ENCODE measurements at places on chromosomes 16 and 17. TPM values are rescaled to one million over a fixed set of nuclear protein-coding genes. Genes with fewer than 3 reads are reported as not detected.

GRCh38 chr16:81607805-81608522 is 163.4 kb downstream of the CMIP start:
- DNase-seq, result no peak

DNA sequence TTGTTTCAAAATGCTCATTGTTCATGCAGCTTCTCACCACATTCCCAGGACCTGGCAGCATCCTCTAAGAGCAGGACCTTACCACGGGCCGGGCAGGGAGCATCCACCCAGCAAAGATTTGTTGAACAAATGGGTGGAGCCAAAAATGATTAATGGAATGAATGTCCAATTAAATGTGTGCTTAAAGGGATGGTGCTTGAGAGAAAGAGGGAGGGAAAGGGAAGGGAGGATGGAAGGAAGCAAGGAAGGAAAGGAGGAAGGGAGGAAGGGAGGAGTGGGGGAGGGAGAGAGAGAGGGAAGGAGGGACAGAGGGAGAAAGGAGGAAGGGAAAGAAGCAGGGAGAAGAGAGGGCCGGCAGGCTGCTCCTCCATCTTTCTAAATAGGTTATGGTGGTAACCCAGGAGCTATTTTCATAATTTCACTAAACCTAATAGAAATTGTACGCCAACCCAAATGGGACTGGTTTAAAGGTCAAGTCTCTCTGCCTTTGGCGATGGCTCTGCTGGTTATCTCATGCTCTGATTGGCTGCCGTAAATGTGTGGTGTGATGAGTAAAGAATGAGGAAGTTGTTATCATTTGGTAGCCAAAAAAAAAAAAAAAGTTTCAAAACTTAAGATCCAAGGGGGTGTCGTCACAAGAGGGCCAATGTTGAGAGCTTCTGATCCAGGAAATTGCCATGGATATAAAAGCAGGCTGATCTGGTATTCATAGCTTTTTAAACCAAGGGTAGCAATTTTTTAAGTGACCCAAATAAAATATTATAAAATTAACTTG is 126.7 kb upstream of the FOXF1 start:
- DNase-seq, result no peak

DNA sequence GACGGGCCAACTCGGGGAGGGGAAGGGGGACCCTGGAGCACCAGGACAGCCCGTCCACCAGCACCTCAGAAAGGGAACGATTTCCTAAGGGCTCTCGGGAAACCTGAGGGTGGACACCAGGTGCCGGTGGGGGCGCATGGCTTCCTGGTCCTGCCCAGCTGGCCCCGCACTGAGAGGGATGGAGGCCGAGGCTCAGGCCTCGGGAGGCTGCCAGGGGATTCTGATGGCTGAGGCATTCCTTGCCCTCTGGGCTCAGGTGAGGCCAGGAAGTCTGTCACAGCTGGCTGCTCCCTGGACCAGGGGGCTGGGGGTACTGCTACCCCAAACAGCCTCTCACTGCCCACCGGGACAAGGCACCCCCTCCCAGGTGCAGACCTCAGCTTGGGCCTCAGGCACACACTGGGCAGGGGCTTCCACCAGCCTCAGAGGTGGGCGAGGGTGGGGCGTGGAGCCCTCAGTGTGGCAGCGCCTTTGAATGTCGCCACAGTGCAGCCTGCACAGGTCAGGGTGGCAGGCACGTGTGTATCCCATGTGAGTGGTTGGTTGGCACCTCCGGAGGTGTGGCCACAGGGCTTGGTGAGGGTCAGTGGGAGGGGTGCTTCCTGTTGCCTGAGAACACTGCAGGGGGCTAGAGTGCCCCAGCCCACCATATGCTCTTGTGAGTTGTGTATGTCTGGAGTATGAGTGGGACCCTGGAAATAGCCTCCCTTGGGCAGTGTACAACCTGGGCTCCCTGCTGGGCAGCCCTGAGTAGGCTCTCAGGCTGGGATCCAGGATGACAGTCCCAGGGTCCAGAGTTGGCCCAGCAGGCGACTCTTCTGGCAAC is 3.9 kb upstream of the FSCN2 start:
- no peak for DNase-seq

GRCh38 chr16:50445621-50446555 is 77.1 kb upstream of the BRD7 start:
- DNase-seq, result no peak

GRCh38 chr16:47395733-47396498 is 64.9 kb downstream of the ITFG1 start:
- no peak for DNase-seq

GRCh38 chr17:43330876-43331639 is 67.7 kb upstream of the ARL4D start:
- no peak for DNase-seq

GRCh38 chr17:46046957-46047356 is 47.9 kb downstream of the STH start:
- DNase-seq, result no peak

The RDM1 gene
- total RNA-seq, result 0.66 TPM

The KRT39 gene
- total RNA-seq, result not detected

The TBX21 gene
- total RNA-seq, result 0.49 TPM

Measured in colonic mucosa (tissue), 4 donors.